ENCODE measurements at places on chromosomes 2 and 18.

GRCh38 chr2:55163274-55163721, 68.8 kb downstream of the CLHC1 start:
- no peak for DNase-seq

GRCh38 chr2:24107-24506, 22.2 kb downstream of the FAM110C start:
- DNase-seq, result no peak

DNA sequence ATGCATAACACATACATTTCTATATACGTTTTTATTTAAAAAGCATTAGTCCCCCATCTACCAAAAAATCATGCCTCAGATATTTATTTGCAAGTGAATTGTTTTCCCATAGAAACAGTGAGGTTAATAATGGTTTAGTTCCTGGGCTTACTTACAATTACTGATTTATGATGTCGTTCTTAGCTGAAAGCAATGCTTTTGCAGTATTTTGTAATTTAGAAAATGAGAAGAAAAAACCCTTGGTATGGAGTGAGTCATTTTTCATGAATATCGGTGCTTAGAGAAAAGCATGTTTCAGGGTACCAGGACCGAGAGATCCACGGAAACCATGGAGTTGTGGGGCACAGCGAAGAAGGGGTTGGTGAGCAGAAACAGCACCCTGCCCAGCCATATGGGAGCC, 12.0 kb upstream of the CDK15 start:
- no peak for DNase-seq

- no peak for DNase-seq
Measured at GRCh38 chr2:132415915-132416722, 486 bp upstream of the GPR39 start.

DNA sequence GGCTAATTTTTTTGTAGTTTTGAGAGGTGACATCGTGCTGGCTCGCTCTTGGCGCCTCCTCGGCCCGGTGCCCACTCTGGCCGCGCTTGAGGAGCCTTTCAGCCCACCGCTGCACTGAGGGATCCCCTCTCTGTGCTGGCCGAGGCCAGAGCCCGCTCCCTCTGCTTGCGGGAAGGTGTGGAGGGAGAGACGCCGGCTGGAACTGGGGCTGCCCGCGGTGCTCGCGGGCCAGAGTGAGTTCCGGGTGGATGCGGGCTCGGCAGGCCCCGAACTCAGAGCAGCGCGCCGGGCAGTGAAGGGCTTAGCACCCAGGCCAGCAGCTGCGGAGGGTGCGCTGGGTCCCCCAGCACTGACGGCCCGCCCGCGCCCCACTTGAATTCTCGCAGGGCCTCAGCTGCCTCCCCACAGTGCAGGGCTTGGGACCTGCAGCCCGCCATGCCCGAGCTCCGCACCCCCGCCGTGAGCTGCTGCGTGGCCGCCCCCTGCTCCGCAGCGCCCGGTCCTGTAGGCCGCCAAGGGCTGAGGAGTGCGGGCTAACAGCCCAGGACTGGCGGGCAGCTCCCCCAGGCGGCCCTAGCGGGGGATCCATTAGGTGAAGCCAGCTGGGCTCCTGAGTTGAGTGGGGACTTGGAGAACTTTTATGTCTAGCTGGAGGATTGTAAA, 113.2 kb upstream of the ZSWIM2 start:
- no peak for DNase-seq

Data from stimulated activated CD8-positive, alpha-beta memory T cell treated with anti-CD3 and anti-CD28 coated beads, Interleukin-7, amount 100 ng/mL, for 1 hour (primary cell).